ENCODE measurements at places on chromosomes 6 and 20. TPM values are rescaled to one million over a fixed set of nuclear protein-coding genes. Genes with fewer than 3 reads are reported as not detected.
A peak's percentile ranks its signal among the peaks of the same experiment; 100 is the strongest.

GRCh38 chr6:166394036-166394892 lies 11.5 kb upstream of the MPC1 start:
- no peaks in the 10 kb centered on the region for H3K36me3 ChIP-seq
- H3K4me1 ChIP-seq, result no peaks in the 10 kb centered on the region
- H3K4me3 ChIP-seq, result no peak overlapping the region
- H3K27me3 ChIP-seq, result peaks cover 2% of the 10 kb centered on the region
- H3K27ac ChIP-seq, result no peak overlapping the region

DNA sequence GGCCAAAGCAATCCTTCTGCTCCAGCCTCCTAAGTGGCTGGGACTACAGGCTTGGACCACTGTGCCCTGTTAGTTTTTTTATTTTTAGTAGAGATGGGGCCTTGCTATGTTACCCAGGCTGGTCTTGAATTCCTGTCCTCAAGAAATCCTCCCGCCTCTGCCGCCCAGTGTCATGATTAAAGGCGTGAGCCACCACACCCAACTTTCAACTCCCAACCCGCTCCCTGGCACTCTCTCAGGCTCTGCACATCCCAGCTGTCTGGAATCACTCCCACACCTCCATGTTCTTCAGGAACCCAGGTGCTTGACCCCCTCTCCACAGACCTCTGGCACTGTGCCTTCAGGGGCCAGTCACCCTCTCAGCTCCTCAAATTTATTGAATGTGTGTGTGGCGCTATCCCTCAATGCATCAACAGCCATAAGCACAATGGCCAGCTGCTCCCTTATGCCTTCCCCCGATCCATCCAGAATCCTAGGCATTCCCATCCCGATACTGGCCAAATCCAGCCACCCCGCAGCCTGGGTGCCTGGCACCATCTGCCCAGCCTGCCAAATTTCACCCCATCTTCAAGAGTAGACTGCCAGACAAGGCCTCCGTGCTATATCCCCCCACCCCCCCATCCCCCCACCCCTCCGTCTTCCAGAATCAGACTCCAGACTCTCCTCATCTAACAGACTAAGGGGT lies 647 bp upstream of the POU5F1 start:
- no peak for DNase-seq
- no peak overlapping the region for H3K27ac ChIP-seq
- no peaks in the 10 kb centered on the region for H3K36me3 ChIP-seq
- H3K4me1 ChIP-seq, result peaks cover 12% of the 10 kb centered on the region

GRCh38 chr20:50635676-50636600 lies 55.4 kb downstream of the RIPOR3 start:
- H3K27me3 ChIP-seq, result no peaks in the 10 kb centered on the region
- no peaks in the 10 kb centered on the region for H3K36me3 ChIP-seq
- H3K4me1 ChIP-seq, result peaks cover 3% of the 10 kb centered on the region
- peak overlapping the region; percentile 8 for H3K27ac ChIP-seq
- no peak overlapping the region for H3K4me3 ChIP-seq

GRCh38 chr20:51284871-51285270 lies 257.6 kb downstream of the NFATC2 start:
- DNase-seq, result no peak
- H3K36me3 ChIP-seq, result no peaks in the 10 kb centered on the region
- no peaks in the 10 kb centered on the region for H3K4me1 ChIP-seq
- H3K4me3 ChIP-seq, result no peak overlapping the region

DNA sequence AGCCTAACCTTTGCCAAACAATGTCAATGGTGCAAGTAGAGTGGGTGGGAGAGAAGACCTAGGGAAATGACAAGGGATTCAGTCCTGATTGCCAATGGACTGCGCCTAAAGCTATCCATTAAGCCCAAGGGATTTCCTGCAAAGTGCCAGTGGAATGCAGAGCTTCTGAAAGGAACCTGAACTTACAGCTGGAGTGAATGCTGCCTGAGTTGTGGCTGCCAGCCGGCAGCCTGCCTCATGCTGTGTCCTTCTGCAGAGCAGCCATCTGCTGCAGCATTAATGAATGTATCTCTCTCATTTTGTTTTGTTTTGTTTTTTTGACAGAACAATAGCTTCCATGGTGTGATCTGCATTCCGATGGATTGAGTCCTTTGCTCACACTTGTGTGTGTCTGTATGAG lies 44.7 kb downstream of the SLC35F1 start:
- no peaks in the 10 kb centered on the region for H3K36me3 ChIP-seq
- no peak for DNase-seq
- no peaks in the 10 kb centered on the region for H3K4me1 ChIP-seq
- H3K27me3 ChIP-seq, result peaks cover 4% of the 10 kb centered on the region

- no peaks in the 10 kb centered on the region for H3K27me3 ChIP-seq
- H3K4me3 ChIP-seq, result no peak overlapping the region
- H3K36me3 ChIP-seq, result no peaks in the 10 kb centered on the region
- H3K4me1 ChIP-seq, result peaks cover 4% of the 10 kb centered on the region
Observed at GRCh38 chr6:1958257-1958656, 287.1 kb downstream of the GMDS start.

DNA sequence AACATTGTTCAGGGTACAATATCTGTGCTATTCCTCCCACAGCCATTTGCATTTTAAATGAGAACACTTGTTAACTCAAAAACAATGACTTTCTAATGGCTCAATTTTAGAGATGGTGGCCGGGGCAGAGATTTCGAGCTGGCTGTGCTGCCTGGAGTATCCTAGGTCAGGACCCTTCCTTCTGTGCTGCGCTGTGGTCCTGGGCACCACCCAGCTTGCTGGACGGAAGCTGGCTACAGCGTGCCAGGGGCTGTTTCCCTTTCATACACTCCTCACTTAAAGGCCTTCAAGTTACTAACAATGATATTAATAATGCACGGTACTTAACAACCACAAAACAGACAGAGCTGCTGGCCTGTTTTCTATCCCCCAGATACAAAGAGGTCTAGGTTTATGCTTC lies 194.4 kb upstream of the CST7 start:
- no peak overlapping the region for H3K27ac ChIP-seq
- H3K4me3 ChIP-seq, result no peak overlapping the region
- no peaks in the 10 kb centered on the region for H3K4me1 ChIP-seq
- H3K36me3 ChIP-seq, result no peaks in the 10 kb centered on the region
- no peak for DNase-seq

DNA sequence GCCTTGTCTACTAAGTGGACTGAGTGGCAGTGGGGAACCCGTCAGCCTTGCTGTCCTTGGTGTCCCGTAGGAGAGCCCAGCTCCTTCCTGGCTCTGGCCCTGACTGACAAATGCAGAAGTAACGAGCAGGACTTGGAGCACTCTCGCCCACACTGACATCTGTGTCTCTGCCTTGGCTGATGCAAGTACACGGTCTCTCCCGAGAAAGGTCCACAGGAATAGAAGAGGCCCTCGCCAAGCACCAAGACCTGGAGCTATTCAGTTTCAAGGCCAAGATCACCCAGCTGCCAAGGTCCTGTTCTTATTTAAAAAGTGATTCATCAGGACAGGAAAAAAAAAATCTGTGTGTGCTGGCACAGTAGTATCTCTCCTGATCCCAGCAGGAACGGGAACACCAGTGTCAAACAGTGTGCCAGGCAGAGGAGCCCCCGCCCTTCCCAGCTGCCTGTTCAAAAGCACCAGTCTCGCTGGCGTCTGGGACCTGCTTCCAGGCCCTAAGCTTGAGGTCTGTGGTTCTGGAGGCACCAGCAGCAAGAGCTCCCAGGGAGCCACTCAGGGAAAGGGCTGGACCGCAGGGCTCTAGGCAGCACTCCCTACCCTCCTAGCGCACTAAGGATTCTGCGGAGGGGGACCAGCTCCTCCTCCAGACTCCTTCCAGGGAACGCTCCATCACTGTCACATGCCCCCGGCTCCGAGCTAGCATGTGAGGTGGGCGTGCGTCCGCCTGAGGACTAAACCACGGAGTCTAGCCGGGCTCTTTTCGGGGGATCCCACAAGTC lies 376.9 kb downstream of the RNGTT start:
- no peak overlapping the region for H3K4me3 ChIP-seq
- no peaks in the 10 kb centered on the region for H3K27me3 ChIP-seq
- no peaks in the 10 kb centered on the region for H3K36me3 ChIP-seq
- no peak for DNase-seq
- H3K4me1 ChIP-seq, result no peaks in the 10 kb centered on the region

- H3K4me3 ChIP-seq, result no peak overlapping the region
- H3K27ac ChIP-seq, result no peak overlapping the region
- H3K36me3 ChIP-seq, result no peaks in the 10 kb centered on the region
- no peaks in the 10 kb centered on the region for H3K27me3 ChIP-seq
- DNase-seq, result peak; percentile 66
- no peaks in the 10 kb centered on the region for H3K4me1 ChIP-seq
Observed at GRCh38 chr6:126030045-126030444, 43.7 kb downstream of the TRMT11 start.

DNA sequence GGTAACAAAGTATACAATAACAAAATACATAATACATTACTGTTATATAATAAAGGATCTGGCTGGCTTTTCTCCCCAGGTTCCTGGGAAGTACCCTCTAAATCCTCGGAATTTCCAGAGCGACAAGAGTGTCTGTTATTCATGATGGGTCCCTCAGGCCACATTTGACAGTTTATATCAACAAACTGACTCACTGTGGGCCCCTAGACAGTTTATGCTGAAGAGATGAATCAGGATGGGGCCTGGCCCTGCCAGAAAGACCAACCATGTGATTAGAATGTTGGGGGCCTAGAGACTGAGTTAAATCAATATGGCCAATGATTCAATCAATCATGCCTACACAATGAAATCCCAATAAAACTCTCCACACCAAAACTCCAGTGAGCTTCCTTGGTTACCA lies 13.5 kb downstream of the USP45 start:
- H3K36me3 ChIP-seq, result peaks cover 9% of the 10 kb centered on the region
- H3K4me1 ChIP-seq, result peaks cover 4% of the 10 kb centered on the region
- DNase-seq, result no peak
- H3K4me3 ChIP-seq, result no peak overlapping the region

GRCh38 chr6:169083508-169083874 lies 170.2 kb downstream of the THBS2 start:
- no peak overlapping the region for H3K27ac ChIP-seq
- no peak for DNase-seq
- H3K4me3 ChIP-seq, result no peak overlapping the region
- H3K36me3 ChIP-seq, result no peaks in the 10 kb centered on the region
- no peaks in the 10 kb centered on the region for H3K4me1 ChIP-seq

- peaks cover 3% of the 10 kb centered on the region for H3K36me3 ChIP-seq
- no peaks in the 10 kb centered on the region for H3K27me3 ChIP-seq
- no peaks in the 10 kb centered on the region for H3K4me1 ChIP-seq
- H3K27ac ChIP-seq, result no peak overlapping the region
- DNase-seq, result no peak
- no peak overlapping the region for H3K4me3 ChIP-seq
Observed at GRCh38 chr20:10454151-10454750, 19.1 kb downstream of the SLX4IP start.

GRCh38 chr20:48984575-48985219 lies 61.4 kb upstream of the CSE1L start:
- no peak for DNase-seq
- H3K4me1 ChIP-seq, result no peaks in the 10 kb centered on the region
- H3K36me3 ChIP-seq, result peaks cover 34% of the 10 kb centered on the region
- H3K27ac ChIP-seq, result no peak overlapping the region
- H3K27me3 ChIP-seq, result no peaks in the 10 kb centered on the region

- no peaks in the 10 kb centered on the region for H3K36me3 ChIP-seq
- peak; percentile 25 for DNase-seq
- H3K4me3 ChIP-seq, result no peak overlapping the region
- no peak overlapping the region for H3K27ac ChIP-seq
- H3K4me1 ChIP-seq, result no peaks in the 10 kb centered on the region
Observed at GRCh38 chr20:61706259-61706961, 359.3 kb downstream of the TAF4 start.

DNA sequence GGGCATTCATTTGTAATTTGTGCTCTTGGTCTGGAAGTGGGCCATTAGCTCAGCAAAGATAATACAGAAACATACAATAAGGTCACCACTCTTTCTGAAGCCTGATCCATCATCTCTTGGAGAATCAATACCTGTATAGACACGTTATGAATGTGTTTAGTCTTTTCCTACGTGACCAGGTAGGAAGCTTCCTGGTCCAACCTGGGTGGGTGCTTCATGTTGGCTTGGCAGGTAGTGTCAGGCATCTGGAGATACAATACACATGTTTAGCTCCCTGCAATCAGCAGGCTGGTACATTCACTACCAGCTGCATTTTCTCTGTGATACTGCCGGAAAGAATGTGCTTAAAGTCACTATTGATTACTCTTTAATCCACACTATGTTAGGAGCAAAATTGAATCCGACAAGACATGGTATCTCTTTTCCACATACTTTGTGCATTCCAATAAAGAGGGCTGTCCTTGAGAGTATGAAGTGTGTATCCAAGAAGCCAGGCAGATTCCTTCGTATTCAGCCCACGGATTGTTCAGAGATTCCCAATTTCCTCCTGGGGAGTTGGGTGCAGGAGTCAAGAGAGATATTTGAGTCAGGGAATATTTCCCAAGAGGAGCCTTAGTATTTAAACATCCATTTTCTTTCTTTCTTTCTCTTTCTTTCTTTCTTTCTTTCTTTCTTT lies 49.9 kb upstream of the RANBP9 start:
- H3K27ac ChIP-seq, result no peak overlapping the region
- no peak overlapping the region for H3K4me3 ChIP-seq
- H3K4me1 ChIP-seq, result peaks cover 5% of the 10 kb centered on the region
- H3K27me3 ChIP-seq, result no peaks in the 10 kb centered on the region

KIF13A gene
- total RNA-seq, result 97.4 TPM

PRPF6 gene
- 65.0 TPM for total RNA-seq

PDE7B gene
- total RNA-seq, result 3.7 TPM

PRND gene
- not detected for total RNA-seq

BPI gene
- 0.49 TPM for total RNA-seq

TOMM6 gene
- total RNA-seq, result 43.5 TPM

Measured in lung (tissue), 17 donors.